ENCODE measurements at places on chromosomes 3 and 15.

DNA sequence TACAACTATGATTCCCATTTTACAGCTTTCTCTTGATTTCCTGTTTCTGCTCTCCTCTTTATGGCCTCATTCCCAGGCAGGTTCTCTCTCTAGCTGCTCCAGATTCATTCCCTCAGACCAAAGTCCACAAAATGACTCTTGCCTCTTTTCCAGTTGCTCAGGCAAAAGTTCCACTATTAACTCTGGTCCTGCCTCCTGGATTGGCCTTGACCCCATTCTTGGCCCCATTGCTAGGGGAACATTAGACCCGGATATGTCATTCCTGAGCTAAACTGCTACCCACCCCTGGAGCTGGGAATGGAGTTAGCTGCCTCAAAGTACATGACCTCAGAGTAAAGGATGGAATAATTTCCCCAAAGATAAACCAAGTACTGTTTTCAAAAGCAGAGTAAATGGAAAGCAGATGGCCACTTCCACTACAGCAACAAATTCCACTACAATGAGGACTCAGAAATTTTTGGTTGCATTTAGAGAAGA, 73.0 kb upstream of the GAP43 start:
- no peak for DNase-seq

- DNase-seq, result no peak
Measured at GRCh38 chr3:129001101-129001805, at the start of gene EFCC1. TSS of gene EFCC1 (plus strand) at chr3:129001304. CDS start at chr3:129001629, 325 bp downstream.

GRCh38 chr3:69403454-69403853, 17.6 kb upstream of the FRMD4B start:
- no peak for DNase-seq

- DNase-seq, result no peak
Measured at GRCh38 chr3:182212479-182213076, 500.9 kb downstream of the SOX2 start.

DNA sequence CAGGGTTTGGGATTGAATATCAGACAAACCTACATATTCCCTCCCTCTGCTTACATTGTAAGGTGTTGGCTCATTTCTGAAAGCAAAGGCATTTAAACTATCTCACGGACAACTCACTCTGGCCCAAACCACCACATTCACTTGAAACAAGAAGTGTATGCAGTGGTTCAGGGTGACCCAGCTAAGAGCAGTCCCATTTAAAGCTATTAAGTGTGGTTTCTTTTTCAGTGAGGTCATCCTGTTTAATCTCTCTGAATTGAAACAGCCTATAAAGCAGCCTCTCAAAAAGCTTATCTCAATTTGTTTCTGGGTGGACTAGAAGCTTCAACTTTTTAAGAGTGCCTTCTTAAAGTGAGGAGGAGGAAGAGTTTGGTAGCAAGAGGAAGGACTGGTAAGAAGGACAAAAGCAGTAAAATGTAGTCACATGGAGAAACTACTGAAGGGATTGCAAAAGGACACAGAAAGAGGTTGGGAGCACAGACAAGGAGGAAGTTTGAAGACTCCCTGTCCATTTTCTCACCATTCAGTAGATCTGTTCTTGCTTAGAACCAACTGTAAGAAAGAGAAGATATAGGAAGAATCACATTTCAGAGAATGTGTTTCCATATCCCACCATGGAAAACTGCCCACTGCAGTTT, 151.6 kb downstream of the TMCO5A start:
- no peak for DNase-seq

DNA sequence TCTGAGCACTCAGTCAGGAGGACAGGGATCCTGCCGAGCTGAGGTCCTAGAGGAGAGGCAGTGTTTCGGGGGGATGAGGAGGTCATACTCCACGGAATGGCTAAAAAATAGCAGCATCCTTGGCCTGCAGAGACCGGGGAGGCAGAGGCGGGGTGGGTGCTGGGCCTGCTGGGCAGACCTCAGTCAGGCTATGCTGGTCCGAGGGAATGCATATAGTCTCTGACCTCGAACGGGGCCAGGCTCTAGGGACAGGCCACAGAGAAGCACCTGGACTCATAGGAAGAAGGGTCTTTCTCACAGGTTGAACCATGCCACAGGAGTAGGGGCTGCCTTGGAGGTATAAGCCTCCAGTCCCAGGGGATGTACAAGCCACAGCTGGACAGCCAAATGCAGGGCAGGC, 14.0 kb upstream of the SKIC8 start:
- DNase-seq, result no peak

GRCh38 chr15:99102332-99103235, 2.3 kb upstream of the SYNM start:
- no peak for DNase-seq

GRCh38 chr15:53586799-53587198, 172.7 kb downstream of the WDR72 start:
- DNase-seq, result no peak

DNA sequence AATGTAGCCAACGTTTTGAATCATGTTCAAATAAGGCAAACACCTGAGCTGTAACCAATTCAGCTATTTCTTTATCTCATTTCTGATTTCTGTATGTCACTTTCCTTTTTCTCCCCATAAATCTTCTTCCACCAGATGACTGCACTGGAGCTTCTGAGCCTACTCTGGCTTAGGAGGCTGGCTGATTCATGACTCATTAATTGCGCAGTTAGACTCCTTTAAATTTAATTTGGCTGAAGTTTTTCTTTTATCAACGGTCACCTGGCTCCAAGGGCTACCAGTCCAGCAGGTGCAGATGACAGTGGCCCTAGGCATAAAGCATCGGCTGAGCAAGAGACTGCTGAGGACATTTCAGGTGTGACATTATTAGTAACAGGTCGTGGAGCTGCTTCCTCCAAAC, 39.6 kb upstream of the ITGA11 start:
- no peak for DNase-seq
